ENCODE measurements at places on chromosomes 12 and 14. TPM values are rescaled to one million over a fixed set of nuclear protein-coding genes. Genes with fewer than 3 reads are reported as not detected.

Gene CSRP2
- 98.2 TPM for polyA plus RNA-seq

Gene TEX52
- polyA plus RNA-seq: not detected

Gene TNFAIP2
- polyA plus RNA-seq: 16.0 TPM

Gene NRIP2
- polyA plus RNA-seq: not detected

Gene SELPLG
- 2.8 TPM for polyA plus RNA-seq

Gene DHH
- polyA plus RNA-seq: 0.08 TPM

Gene SLC25A47
- polyA plus RNA-seq: not detected

Gene KRT77
- polyA plus RNA-seq: not detected

Gene SLCO1B3
- not detected for polyA plus RNA-seq

Gene TAS2R42
- not detected for polyA plus RNA-seq

Gene SUSD6
- 8.5 TPM for polyA plus RNA-seq

Gene DHRS2
- polyA plus RNA-seq: 1.2 TPM

Gene LRIG3
- 0.03 TPM for polyA plus RNA-seq
